ENCODE measurements at places on chromosomes 7 and 10.

- peak; percentile 62 for DNase-seq
Observed at GRCh38 chr7:23020742-23021401, 6.9 kb upstream of the HYCC1 start.

DNA sequence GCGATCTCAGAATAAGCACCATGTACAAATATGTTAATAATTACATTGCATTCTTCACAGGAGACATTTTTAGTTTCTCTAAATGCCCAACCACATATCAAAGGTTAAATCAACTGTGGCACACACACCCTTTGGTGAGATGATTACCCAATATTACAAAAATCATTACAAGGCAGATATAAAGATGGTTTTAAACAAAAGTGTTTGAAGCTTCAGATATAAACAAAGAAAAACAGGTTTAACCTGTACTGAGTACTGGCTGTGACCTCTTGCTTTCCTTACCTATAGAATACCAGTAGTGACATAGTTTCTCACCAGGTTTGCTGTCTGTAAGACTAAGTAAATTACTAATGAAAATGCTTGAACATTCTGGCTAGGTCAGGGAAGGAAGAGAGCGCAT is 360.0 kb upstream of the IGFBP3 start:
- DNase-seq: peak; percentile 83

GRCh38 chr7:6589829-6590644 is at the start of gene INTS15:
TSS of gene INTS15 (plus strand) at chr7:6590021. CDS start at chr7:6590284, 263 bp downstream.
- DNase-seq: peak; percentile 87

- no peak for DNase-seq
Observed at GRCh38 chr10:14543904-14544210, 213.1 kb upstream of the FRMD4A start.

DNA sequence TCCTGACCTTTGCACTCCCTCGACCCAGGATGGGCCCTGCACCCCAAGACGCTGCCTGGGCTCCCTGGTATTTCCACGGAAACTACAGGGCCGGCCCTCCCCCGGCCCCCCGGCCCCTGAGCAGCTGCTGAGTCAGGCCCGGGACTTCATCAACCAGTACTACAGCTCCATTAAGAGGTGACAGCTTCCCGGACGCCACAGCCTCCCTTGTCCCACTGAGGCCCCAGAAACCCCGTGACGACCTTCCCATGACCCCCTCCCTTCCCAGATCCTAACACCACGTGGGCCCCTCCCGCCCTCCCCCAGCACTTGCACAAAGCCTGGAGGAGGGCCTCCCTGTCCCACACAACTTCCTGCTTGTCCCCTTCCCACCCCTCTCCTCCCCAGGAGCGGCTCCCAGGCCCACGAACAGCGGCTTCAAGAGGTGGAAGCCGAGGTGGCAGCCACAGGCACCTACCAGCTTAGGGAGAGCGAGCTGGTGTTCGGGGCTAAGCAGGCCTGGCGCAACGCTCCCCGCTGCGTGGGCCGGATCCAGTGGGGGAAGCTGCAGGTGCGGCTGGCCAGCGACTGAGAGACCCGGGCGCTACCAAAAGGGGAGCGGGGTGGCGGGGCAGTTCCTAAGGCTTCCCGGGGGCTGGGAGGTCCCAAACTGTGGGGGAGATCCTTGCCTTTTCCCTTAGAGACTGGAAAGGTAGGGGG is 5.7 kb downstream of the NOS3 start:
- no peak for DNase-seq

- DNase-seq: peak; percentile 50
Observed at GRCh38 chr7:144854839-144855424, 19.1 kb upstream of the TPK1 start.

DNA sequence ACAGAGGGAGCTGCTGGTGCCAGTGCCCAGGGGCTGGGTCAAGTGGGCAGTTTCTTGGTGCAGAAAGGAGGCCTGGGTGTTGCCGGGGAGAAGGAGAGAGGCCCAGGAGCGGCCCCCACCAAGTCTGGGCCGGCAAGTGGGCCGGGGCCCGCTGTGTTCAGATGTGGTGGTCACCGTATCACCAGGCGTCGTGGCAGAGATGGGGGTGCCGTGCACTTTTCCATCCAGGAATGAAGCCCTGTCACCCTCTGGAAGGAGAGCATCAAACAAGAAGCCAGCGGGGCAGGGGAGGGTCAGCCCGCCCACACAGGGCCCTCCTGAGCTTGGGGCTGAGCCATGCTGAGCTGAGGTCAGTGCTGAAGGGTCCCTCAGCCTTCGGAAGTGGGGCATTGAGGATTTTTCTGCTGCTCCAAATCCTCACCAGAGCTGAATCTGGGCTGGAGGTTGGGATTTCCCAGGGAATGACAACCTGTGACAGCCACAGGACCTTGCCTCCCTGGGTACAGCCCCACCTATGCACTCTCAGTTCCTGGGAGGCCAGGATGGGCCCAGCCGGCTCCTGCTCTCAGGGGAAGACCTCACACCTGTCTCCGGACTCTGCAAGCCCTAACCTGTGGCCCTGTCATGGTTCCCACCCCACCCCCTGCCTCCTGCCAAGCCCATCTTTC is 27.9 kb upstream of the INPP5A start:
- no peak for DNase-seq
